ENCODE measurements at places on chromosomes 1 and 21. TPM values are rescaled to one million over a fixed set of nuclear protein-coding genes. Genes with fewer than 3 reads are reported as not detected.

The CFAP74 gene
- total RNA-seq = 0.57 TPM

The OR2M2 gene
- total RNA-seq = not detected

The ESPN gene
- 10.5 TPM for total RNA-seq

The LCE2A gene
- total RNA-seq = not detected

The IVNS1ABP gene
- total RNA-seq = 103 TPM

The GBP6 gene
- total RNA-seq = not detected

The TRIM17 gene
- total RNA-seq = 19.6 TPM

Measured in endodermal cell (in vitro differentiated cells).